Fibroblast of mammary gland (primary cell): ENCODE measurements at places on chromosomes 3 and 15.

DNA sequence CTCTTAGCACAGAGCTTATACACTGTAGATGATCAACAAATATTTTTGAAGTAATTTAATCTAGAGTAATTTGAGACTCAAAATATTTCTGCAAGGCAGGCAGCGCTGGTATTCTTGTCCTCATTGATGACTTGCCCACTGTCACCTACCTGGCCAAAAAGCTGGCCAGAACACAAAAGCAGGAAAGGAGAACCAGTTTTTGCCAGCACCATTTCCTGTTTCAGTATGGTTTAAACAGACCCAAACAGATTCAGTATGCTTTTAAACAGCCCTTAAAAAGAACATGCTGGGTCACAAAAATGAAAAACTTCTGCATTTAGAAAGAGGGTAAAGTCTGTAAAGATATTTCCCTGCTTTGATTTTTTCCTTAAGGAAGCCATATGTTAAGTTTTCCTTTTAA lies 42.3 kb upstream of the ZNF280D start:
- no peak for DNase-seq

GRCh38 chr15:39588531-39589192 lies 7.8 kb downstream of the THBS1 start:
- peak; percentile 21 for DNase-seq

- DNase-seq: no peak
These were observed 18.6 kb downstream of the IQSEC1 start for GRCh38 chr3:13054341-13055285.

GRCh38 chr15:67232591-67232990 lies 21.9 kb downstream of the AAGAB start:
- no peak for DNase-seq

GRCh38 chr15:22226034-22226790 lies 145.9 kb downstream of the OR4M2 start:
- no peak for DNase-seq

GRCh38 chr15:41974041-41974440 lies 1.7 kb upstream of the EHD4 start:
- no peak for DNase-seq

DNA sequence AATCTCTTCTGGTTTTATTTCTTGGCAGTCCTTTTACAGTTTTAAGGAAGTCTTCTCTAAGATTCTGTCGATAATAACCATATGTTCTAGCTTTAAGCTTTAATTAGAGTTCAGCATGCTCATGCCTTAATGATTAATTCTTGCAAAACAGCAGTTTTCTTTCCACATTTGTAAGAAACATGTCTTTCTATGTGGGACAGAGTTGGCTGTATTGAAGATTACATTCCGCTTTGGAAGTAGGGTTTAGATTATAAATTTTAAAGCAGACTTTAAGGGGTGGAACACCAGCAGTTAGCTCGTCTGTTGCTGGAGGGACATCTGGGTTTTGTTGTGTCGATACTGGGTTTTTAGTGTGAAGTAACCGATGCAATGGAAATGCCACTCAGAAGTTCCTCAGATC lies 35.3 kb downstream of the SQOR start:
- peak; percentile 38 for DNase-seq

- DNase-seq: no peak
These were observed 368.5 kb upstream of the STAC start for GRCh38 chr3:36011791-36012190.

DNA sequence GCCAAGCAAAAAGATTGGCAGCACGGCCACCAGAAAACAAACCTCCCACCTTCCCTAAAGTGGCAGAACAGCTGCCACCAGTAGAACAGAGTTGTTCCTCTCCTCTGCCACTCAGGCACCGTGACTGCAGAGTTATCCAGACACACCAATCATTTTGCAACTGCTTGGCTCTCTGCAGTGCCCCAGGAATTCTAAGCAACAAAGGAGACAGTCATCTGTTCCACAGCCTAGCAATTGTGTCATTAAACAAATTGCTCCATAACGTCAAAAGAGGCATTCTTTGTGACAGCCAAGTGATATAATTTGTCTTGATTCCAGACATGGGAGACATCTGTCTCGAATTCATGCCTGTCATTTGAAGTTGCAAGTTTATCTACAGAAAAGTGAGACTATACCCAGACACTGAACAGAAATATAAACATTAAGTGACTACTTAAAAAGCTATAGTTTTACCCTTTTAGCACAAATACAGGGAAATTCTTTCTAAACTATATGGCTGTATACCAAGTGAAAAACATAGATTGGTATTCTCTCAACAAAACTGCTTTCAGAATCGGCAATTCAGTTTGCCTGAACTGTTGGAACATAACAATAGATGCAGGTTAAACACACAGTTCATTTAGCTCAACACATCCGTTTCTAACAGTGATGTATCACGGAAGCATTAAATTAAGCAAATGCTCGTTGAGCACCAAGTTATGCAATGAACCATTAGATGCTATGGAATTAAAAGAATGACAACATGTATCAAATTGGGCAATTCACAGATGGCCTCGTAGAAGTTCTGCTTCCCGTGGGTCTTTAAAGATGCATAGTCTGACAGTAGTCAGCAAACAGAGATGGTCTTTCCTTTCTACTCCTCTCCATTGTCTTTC lies 281.3 kb downstream of the FGF12 start:
- no peak for DNase-seq

DNA sequence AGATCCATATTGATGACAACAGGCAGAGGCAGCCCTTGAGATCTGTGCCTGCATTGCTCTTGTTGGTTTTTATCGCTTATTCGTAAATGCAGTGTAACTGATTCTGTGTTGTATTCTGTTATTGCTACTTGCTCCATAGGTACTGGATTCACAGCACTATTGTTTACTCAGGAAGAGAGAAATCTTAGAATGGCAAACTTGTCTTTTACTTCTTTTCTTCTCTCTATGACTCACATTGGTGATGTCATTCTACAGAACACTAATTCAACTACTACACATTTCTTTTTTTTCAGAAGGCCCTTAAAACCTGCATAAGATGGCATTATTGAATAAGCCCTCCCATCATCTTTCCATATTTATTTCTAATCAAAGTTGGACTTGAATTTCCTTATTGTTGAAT lies 201.0 kb upstream of the GBE1 start:
- peak; percentile 12 for DNase-seq

DNA sequence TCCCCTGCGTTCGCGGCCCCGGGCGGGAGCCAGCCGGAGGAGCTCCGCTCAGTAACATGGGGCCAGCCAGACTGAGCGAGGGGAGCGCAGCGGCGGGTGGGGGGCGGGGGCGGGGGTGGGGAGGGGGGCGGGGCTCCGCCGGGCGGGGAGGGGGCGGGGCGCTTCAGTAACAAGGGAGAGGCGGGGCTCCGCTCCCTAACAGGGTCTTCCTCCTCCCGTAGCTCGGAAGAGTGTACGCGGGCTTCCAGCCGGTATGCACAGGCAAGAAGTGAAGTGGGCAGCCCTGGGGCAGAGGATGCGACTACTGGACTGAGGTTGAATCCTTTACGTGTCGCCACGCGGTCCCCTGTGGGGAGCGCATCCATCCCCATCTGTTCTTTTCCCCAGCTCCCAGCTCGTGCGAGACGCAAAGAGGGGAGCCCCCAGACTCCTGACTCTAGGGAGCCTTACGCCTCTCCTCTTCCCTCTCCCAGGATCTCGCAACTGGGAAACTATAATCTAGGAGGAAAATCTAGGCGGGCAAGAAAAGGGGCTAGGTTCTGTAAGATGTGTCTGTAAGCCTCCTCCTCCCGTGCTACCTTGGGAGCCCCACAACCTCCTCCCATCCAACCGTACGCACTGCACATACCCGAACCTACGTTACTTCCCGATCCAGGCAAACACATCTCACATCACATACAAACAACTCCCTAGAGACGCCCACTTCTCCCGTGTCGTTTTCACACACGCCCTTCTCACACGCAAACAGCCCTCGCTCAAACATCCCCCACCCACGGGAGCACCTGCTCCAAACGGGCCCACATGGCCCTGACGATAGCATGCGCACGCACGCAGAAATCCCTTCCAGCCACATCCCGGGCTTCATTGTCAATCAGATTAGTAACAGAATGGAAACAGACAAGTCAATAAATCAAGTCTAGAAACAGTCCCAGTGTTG lies at the start of gene SHF:
Gene SHF, minus strand, starts transcription at position 73 of the 937 bp plus-strand sequence. Its CDS starts 15 bp downstream, at position 58.
- DNase-seq: no peak

DNA sequence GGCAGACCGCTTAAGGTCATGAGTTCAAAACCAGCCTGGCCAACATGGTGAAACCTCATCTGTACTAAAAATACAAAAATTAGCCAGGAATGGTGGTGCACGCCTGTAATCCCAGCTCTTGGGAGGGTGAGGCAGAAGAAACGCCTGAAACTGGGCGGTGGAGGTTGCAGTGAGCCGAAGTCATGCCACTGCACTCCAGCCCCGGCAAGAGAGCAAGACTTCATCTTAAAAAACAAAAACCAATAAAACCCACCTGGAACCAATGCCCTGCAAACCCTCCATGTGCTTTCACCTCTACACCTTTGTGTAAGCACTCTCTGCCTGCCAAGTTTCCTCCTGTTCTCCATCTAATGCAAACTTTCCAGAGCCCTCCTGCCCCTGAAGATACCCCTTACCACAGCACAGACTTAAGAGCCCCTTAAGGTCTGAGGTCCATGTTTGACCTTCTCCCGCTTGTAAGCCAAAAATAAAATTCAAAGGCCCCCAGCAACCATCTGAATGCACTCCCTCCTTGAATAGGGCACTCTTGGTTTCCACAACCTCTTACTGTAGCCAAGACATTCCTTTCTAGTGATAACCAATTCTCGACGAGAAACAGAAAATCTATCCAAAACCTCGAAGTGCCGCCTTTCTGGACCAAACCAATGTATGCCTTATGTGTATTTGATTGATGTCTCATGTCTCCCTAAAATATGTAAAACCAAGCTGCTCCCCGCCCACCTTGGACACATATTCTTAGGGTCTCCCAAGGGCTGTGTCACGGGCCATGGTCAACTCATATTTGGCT lies 3.0 kb downstream of the RPL32 start:
- peak; percentile 28 for DNase-seq

DNA sequence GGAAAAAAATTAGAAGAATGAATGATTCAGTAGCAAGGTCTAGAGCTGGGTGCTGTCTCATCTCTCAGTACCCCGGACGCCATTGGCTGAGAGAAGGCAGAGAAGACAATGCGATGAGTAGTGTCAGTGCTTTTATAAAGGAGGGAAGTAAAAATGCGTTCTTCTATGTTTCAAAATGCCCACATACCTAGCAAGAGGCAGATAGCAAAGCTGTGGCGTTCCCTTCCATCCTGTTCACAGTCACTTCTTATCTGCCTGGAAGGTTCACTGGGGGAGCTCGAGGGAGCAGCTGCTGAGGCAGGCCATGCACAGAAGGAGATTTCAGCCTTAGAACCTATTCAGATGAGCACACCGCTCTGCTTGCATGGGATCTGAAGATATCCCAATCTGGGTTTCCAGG lies 234.0 kb downstream of the RPLP1 start:
- no peak for DNase-seq

GRCh38 chr15:86329311-86330013 lies 249.8 kb downstream of the AGBL1 start:
- no peak for DNase-seq

DNA sequence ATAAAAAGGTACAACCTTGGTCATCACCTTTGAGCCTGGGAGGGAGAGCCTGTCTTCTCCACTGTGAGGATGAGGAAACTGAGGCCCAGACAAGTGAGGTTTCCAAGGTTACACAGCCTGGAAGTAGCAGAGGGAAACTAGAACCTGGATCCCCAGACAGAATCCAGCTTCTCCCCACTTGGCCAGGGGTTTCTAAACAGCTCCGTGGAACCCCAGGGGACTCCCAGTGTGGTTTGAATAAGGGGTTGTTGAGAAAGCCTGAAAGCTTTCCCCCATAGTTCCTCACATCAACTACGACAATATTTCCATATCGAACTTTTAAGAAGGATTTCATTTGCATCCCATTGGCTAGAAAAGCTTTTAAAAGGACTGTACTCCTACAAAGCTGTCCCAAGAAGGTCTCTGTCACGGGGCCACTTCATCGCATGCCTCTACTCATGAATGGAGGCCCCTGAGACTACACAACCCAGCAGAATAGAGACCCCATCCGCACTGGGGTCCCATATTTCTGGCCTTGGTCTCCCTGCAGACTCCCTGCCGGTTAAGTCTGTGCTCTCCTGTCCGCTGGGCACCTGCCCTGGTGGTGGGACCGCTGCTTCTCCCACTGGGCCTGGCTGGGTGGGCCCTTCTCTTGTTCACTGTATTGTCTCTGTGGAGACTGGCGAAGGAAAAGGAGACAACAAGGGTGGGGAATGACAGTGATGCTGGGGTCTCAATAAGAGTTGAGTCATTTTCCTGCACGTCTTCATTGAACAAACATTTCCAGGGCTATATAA lies 178.5 kb downstream of the SMAD6 start:
- DNase-seq: no peak

DNA sequence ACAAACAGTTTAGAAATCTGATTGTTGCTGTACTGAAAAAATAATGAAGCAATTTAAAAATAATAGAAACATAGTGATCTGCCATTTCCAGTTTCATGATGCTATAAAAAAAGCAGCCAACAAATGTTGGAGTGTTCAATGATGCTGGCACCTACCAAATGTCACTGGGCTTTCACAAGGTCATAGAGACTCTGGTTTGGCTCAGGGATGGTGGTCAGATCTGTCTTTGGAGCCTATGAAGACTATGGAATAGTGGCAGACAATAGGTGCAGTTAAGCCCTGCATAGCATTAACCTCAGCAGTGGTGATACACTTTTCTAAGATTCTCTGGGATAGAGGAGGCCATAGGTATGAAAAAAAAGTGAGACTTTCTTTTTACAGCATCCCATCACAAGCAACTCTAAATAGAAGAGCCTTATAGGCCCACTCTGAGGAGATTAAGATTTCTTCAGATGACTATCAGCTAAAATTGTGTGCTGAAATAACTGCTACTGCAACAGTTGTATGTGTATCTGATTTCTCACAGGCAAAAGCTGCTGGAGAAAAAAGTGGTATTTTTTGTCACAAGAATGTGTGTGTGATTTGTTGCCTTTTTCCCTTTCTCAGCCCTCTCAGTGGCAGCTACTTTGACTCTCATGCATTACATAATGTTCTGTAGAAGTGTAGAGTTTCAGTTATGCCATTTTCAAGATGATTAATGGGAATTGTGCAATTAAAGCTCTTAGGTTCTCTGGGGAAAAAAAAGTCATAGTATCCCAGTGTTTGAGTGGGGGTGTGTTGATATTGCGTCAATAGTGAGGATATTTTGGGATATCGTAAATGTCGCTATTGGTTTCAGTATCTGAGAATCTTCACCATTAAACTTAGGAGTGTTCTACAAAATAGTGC lies 137.4 kb downstream of the MBNL1 start:
- DNase-seq: peak; percentile 96

DNA sequence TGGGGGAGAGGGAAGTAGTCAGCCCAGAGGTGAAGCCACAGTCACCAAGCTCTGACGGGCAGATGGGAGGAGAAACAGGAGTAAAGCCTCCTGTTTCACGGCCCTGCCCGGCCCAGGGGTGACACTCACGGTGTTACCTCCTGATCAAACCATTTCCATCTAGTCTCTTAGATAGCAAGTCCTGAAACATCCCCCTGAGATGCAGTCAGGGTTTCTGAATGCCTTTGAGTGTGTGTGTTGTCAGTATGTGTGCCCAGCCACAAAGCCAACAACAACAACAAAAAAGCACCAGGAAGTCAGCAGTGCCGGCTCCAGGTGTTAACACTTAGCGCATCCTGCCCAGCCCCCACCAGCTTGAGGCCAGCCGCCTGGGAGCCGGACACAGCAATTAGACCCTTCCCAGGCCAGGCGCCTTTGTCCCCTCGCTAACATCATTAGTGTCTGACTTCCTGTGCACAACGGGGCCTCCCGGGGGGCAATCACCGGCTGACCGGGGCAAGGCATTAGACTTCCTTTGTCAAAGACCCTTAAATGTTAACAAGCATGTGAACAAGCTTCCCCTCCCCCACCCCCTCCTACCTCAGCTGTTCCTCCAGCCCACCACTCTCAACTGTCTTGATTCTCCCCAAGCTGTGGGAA lies 34.5 kb downstream of the IL17RD start:
- DNase-seq: no peak
